ENCODE measurements at places on chromosomes 13 and 19.
A peak's percentile ranks its signal among the peaks of the same experiment; 100 is the strongest.

- no peak for DNase-seq
These were observed 512.8 kb downstream of the LMO7 start for GRCh38 chr13:76148926-76149325.

- DNase-seq: no peak
These were observed 181.6 kb downstream of the URI1 start for GRCh38 chr19:30123611-30124010.

DNA sequence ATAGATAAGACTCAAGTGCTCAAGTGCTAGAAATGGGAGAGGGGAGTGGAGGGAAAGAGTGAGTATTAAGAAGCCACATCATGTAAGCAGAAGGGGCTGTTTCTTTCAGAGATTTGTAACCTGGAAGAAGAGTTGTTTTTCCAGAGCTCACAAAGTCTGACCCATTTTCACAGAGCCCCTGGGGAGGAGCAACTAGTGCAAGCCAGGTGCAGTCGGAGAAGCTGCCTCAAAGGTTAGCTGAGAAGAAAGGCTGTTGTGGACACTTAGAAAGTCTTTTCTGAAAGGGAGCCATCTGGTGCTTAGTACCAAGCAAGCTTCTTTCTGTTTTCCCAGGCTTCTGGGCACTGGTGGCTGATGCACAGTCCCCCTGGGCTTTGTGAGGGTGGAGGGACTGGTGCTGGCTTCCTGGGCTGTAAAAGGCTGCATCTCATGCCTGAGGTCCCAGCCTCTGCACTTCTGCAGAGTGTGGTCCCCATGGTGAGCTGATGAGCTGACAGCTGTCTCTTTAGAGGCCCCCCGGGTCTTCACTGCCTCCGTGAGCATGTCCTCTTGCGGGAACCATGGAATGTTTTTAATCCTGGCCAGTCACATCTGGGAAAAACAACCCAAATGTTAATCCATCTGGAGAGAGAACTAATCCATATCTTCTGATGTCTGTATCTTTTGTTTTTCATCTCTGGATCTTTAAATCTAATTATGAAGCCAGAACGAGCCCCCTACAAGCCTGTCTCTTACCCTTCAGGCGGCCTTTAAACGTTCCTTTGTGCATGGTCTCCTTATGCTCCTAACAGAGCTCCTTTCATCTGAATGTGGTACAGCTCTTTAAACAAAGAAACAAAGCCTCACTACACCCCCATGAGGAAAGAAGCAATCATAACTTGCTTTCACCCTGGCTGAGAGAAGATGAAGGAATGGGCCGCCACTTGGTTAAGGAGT, 40.2 kb downstream of the OLFM4 start:
- DNase-seq: peak; percentile 89

DNA sequence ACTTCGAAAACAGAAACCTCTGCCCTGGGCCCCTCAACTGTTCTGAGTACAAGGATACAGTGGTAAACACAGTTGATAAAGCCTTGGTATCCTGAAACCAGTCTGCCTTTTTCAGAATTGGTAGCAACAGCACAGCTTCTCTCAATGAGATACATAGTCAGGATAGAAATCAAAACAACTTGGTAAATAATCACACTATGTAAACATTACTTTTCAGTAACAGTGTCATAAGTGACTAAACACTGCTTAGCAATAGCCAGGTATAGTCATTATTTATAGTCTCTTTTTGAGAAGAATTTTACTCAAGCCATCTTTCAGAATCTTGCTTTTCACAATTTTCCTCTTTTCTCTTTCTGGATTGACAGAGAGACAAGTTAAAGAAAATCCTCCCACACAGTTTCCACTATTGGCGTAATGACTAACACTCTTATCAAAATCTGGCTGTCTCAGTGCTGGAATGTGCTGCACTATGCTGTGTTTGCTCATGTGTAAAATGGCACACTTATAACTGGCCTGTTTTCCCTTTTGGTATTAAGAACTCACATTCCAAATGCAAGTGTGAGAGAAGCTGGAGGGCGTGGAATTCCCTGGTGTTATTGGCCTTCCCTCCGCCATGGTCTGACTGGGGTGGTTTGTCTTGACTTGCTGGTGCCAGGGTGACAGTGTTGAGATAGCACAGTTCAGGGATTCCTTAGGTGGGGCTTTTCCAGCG, 368.8 kb downstream of the TDRD3 start:
- peak; percentile 66 for DNase-seq

DNA sequence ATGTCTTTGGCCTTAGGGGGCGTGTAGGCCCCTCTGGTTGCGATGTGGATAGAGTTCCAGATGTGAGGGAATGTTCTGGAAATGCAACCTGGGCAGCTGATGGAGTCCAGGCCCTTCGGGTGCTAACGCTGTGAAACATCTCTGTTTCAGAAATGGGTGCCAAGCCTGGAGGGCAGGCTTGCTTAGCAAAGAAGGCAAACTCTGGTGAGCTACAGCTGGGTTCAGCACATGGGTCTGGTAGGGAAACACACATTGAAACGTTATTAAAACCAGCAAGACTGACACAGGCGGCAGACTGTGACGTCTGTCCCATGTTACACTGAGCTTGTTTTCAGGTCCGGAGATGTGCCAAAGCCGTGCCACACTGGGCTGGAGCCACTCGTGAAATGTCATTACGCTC, 8.6 kb upstream of the CDC16 start:
- DNase-seq: peak; percentile 17

DNA sequence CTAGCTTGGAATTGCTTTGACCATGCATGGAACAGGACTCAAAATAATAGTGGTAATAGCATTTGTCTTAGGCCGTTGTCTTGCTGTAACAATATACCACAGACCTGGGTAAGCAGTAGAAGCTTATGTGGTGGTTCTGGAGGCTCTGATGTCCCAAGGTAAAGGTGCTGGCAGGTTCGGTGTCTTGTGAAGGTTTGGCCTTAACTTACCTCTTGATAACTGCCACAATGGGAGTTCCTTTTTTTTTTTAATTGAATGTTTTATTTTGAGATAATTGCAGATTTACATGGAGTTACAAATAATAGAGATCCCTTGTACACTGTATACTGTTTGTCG, 5.8 kb downstream of the RPL21 start:
- no peak for DNase-seq

GRCh38 chr13:97284558-97284957, 62.4 kb downstream of the MBNL2 start:
- DNase-seq: no peak

- DNase-seq: peak; percentile 42
These were observed 1422.4 kb upstream of the MIR17HG start for GRCh38 chr13:89925107-89925506.

- no peak for DNase-seq
These were observed 524 bp downstream of the RUBCNL start for GRCh38 chr13:46386392-46387063.

- no peak for DNase-seq
These were observed 3.9 kb upstream of the B9D2 start for GRCh38 chr19:41367848-41368301.

DNA sequence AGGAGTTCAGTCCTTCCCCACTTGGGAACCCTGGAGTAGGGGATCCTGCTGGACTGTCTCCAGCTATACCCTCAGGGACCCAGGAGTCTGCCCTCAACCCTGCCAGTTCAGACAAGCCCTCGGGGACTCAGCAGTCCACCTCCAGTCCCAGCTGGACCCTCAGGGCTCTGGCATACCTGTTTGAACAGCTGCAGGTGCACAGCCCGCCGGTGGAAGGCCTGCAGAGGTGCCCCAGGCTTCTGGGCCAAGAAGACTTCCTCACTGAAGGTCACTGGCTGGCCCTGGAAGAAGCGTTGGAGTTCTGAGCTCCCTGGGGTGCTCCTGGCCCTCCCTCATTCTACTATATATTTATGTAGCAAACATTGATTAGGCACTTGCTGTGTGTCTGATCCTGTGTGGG, 8.6 kb downstream of the CRB3 start:
- DNase-seq: no peak

- DNase-seq: no peak
These were observed 104.7 kb upstream of the CLDN10 start for GRCh38 chr13:95447814-95448213.

GRCh38 chr13:60974296-60974695, 441.4 kb downstream of the PCDH20 start:
- DNase-seq: no peak

DNA sequence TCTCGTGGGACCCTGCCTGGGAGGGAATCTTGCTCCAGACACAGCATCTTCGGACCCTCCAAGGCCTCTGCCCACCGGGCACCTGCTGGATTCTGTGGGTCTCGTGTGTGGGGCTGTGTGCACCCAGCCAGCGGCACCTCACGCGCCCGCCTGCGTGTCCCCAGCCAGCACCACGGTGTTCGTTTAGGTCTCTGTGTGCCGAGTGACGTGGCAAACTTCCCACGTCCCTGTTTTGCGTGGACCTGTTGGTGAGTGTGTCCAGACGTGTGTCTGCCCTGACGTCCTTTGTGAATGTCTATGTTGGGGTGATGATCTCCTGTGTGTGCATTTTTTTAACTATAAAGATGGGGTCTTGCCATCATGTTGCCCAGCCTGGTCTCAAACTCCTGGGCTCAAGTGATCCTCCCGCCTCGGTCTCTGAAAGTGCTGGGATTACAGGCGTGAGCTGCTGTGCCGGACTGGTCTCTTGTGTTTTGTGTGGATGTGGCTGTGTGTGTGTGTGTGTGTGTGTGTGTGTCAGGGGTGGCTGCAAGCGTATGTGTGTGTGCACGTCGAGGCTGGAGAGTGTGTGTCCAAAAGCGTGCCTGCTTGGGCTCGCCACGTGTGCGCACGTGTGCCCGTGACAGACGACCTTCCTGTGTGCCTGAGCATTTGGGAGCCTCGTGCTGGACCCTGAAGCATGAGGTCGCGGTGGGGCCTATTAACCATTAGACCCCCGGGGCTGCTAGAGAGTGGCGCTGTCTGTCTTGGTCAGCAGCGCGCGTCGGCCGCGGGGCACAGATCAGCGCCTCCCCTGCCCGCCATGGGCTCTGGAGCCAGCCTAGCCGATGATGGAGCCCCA, 15.7 kb downstream of the ARID3A start:
- DNase-seq: no peak

- no peak for DNase-seq
These were observed 40.8 kb upstream of the F7 start for GRCh38 chr13:113064534-113065405.

GRCh38 chr13:112113348-112113747, 46.4 kb downstream of the SOX1 start:
- DNase-seq: no peak

- peak; percentile 69 for DNase-seq
These were observed 18.5 kb downstream of the SLC27A1 start for GRCh38 chr19:17488593-17489391.

GRCh38 chr13:72552731-72553130, 174.7 kb downstream of the MZT1 start:
- DNase-seq: no peak

DNA sequence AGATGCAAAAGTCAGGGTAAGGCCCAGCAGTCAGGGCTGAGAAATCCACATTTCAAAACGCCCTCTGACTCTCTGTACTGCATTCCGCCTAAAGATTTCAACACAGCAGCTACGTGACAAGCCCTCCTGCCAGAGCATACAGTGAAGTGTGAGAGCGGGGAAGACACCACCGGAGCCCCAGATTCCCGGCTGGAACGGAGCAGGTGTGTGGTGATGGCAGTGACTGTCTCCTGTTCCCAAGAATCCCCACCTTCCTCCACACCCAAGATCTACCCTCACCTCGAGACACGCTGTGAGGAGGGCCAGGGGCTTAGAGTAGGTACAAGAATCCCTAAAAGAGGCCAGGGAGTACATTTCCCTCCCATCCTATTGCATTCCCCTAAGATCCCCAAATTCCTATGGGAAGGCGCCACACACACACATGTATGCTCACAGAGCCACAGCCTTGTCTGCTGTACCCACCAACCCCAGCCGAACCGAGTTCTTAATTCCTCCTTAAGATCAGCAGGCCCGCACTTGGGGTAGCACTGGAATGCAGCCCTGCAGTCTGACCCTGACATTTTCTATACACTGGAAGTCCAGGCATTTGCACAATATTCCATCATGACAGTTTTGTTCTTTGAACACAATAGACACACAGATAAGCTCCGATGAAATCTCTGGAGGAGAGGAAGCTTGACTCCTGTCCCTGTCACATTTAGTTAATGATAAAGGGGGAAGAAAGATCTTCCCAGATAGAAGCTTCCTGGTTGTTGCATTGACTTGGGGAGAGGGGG, 102.9 kb downstream of the FOXO1 start:
- DNase-seq: peak; percentile 69

GRCh38 chr19:50724522-50725217, 1.5 kb downstream of the CLEC11A start:
- peak; percentile 100 for DNase-seq

GRCh38 chr19:1513499-1514294, 878 bp upstream of the ADAMTSL5 start:
- no peak for DNase-seq

DNA sequence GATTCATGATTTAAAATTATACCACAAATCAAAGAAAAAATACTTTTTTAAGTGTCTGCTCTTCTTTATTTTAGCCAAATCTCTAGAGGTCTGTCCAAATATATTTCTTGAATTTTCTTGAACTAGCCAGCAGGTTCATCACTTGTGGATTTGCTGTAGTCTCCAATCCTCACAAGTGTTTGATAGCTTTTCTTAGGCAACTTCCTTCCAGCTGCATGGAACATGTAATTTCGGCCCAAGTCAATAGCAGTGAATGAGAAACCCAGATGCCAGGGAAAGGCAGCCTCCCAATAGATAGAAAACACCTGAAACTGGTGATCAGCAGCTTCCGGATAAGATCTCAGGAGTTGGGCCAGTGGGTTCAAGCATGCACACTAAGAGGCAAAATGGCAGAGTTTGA, 15.6 kb upstream of the RNASEH2B start:
- no peak for DNase-seq

DNA sequence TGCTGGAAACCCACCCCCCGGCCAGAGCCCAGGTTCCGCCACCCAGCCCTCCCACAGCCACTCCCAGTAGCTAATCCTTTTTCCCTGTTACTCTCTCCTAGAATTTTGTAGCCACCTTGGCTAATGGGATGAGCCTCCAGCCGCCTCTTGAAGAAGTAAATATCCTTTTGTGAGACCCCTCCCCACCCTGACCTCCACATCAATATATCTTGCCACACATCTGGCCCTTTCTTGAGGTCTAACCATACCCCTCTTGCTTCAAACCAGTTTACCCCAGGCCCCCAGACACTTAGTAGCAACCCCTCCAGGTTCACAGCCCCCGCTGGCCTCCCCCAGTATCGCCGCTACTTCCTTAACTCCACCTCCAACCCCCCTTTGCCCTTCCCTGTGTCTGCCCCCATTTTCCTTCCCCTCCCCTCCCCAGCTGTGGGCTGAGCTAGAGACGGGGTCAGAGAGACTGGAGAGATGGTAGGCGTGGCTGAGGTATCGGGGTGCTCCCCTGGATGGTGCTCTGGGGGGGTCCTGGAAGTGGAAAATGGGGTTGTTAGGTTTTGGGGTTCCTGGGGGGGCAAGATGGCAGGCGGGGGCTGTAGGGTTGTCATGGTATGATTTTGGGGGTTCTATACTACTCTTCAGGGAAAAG, 2.8 kb downstream of the PRMT1 start:
- no peak for DNase-seq

DNA sequence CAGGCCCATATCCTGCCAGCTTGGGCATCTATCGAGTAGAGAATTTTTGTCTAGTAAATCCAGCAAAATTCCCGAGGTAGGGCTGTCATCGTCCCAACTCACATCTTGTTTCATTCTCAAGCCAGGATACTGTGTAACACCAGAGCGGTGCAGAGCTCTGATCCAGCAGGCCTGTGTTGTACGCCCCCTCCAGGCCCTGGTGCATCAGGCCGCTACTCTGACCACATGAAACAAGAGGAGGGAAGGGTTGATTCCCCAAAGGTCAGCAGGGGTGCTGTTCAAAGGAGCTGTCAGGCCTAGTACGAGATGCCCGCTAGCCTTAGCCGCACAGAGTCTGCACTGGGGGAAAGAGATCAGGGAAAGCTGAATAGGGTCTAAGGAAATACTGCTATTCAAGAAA, 276.0 kb downstream of the SLC7A1 start:
- DNase-seq: no peak

Data from eye (tissue), 1 donor.